ENCODE measurements at places on chromosomes 2 and 18. TPM values are rescaled to one million over a fixed set of nuclear protein-coding genes. Genes with fewer than 3 reads are reported as not detected.

GRCh38 chr2:241561832-241562231, 3.3 kb downstream of the BOK start:
- peaks cover 25% of the 10 kb centered on the region for H3K4me1 ChIP-seq
- no peak overlapping the region for H3K27ac ChIP-seq
- H3K36me3 ChIP-seq: no peaks in the 10 kb centered on the region

- H3K27me3 ChIP-seq: no peaks in the 10 kb centered on the region
- H3K4me3 ChIP-seq: no peak overlapping the region
- no peak overlapping the region for H3K27ac ChIP-seq
- H3K36me3 ChIP-seq: no peaks in the 10 kb centered on the region
- no peaks in the 10 kb centered on the region for H3K4me1 ChIP-seq
Measured at GRCh38 chr2:11498543-11499034, 32.6 kb upstream of the E2F6 start.

DNA sequence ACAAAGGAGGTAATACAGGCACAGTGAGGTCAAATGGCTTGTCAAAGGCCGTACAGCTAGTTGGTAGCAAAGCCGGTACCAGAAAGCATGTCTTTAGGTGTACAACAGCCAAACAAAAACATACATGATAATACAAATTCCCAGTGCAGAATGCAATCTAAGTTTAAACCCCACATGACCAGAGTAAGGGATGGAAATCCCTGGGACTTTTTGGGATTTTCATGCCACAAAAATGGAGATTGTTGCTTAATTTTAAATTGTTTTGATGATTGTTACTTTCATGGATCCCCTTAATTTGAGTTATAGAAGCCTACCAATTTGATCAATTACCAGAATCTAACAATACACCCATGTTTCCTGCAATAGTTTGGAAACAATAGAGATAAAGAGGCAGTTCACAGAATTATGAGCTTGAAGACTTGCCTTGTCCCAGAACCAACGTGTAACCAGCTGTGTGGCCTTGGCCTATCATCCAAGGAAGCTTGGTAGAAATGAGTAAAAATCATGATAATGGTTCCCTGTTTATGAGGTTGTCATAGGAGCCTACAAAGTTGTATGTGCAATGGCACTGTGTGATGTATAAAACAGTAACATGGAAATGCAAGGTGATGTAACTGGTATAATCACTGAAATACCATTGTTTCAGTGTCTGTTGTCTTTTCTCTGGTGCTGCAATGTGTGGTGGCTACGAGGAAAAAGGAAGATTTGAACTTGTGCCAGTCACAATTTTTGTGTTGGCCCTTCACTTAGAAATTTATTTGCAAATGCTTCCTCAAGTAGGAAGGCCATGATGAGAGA, 85.3 kb downstream of the ZEB2 start:
- peaks cover 4% of the 10 kb centered on the region for H3K36me3 ChIP-seq
- H3K27ac ChIP-seq: no peak overlapping the region
- no peak overlapping the region for H3K4me3 ChIP-seq
- H3K4me1 ChIP-seq: peaks cover 9% of the 10 kb centered on the region
- no peak for DNase-seq

DNA sequence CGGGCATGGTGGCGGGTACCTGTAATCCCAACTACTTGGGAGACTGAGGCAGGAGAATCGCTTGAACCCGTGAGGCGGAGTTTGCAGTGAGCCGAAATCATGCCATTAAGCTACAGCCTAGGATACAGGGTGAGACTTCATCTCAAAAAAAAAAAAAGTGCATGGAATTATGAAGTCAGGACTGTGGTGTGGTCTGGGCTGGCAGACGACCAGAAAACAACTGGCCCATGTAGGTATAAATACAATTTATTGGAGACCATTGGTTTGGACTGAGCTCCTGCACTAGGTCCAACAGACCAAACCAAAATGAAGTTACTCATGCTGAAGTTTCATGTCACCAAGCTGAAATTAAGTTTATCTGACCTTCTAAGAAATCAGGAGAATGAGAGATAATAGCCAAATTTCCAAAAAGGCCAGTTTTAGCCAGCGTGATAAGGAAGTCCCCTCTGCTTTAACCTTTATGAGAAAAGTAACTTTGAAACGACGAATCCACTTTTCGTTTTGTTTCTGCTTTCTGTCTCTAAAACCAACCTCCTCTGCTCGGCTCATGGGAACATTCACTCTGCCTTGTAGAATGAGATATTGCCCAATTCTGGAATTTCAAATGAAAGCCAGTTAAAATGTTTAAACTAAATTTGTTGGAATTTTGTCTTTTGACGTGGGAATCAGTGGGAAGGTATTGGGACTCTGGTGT, 17.7 kb upstream of the RAB10 start:
- H3K4me3 ChIP-seq: no peak overlapping the region
- H3K4me1 ChIP-seq: no peaks in the 10 kb centered on the region
- H3K27ac ChIP-seq: no peak overlapping the region
- no peaks in the 10 kb centered on the region for H3K36me3 ChIP-seq

DNA sequence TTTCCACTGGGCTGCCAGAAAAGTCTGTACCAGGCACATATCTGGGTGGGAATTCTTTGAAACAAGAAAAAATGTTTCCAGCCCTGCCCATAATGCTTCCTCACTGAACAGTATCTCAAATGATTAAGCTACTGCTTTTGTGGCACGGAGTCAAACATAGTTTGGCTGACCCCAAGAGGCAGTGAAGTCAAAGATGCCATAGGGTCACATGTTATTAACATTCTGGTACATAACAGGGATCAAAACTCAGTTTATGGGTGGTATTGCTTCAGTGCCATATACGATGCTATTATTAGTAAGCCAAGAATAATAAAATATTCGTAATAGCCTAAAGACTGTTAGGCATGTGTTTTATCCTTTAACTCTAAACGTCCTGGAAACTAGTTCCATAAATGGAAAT, 112.4 kb downstream of the FEZ2 start:
- no peak overlapping the region for H3K4me3 ChIP-seq
- no peak for DNase-seq
- peaks cover 6% of the 10 kb centered on the region for H3K36me3 ChIP-seq
- H3K4me1 ChIP-seq: no peaks in the 10 kb centered on the region
- no peaks in the 10 kb centered on the region for H3K27me3 ChIP-seq
- H3K27ac ChIP-seq: no peak overlapping the region

GRCh38 chr18:41906528-41907146, 48.4 kb upstream of the PIK3C3 start:
- no peaks in the 10 kb centered on the region for H3K36me3 ChIP-seq
- H3K27me3 ChIP-seq: peaks cover 2% of the 10 kb centered on the region
- no peak overlapping the region for H3K4me3 ChIP-seq
- no peak overlapping the region for H3K27ac ChIP-seq

DNA sequence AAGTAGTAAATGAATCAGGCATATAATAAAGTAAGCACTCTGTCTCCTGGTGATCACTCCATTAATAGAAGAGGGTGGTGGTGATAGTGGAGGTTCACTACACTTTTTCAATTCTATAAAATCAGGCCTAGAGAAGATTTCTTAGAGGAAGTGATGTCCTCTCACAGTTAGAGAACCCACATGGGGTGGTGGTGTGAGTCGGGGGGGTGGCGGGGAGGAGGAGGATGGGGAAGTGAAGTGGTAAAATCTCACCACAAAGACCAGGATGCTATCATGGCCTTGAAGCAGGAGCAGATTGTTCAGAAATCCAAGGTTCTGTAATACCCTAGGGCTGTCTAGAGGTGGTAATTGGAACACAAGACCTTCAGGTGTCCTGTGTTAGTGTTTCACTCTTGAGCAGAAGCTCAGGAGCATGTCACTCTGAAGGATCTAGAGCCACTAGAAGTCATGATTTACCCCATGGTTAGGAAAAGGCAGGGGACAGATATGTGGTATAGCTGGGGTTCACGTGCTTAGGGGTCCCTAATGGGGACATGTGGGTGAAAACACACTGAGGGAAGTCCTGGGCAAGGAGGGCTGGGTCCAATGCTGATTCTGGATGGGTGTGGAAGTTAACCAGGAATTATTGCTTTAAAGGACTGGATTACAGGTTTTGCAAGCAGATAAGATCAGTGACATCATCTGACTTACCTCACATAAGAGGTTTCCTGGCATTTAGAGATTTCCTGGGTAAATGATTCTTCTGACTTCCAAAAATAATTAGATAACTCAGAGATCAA, 31.0 kb downstream of the RNF125 start:
- peaks cover 45% of the 10 kb centered on the region for H3K4me1 ChIP-seq
- H3K27ac ChIP-seq: peak overlapping the region; percentile 87
- no peak for DNase-seq
- H3K36me3 ChIP-seq: peaks cover 41% of the 10 kb centered on the region

- DNase-seq: peak; percentile 60
- H3K36me3 ChIP-seq: no peaks in the 10 kb centered on the region
- H3K27ac ChIP-seq: peak overlapping the region; percentile 38
- peak overlapping the region; percentile 47 for H3K4me3 ChIP-seq
- H3K4me1 ChIP-seq: peaks cover 30% of the 10 kb centered on the region
- peaks cover 2% of the 10 kb centered on the region for H3K27me3 ChIP-seq
Measured at GRCh38 chr18:76496194-76496890, 1.3 kb upstream of the ZNF516 start.

DNA sequence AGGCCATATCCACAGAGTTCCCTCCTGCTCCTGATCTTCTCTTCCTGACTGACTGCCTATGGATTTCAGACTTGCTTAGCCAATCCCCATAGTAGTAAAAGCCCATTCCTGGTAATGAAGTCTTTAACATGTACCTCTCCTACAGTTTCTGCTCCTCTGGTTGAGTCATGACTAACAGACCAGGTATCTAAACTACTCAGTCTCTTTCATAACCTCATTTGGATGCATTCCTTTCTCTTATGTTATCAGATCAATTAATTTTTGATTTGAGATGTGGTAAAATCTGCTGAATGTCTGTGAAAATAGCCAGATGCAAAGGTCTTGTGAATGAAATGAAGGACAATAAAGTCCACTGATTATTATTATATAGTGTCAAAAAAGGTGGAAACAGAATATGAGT, 198.0 kb downstream of the NBAS start:
- no peaks in the 10 kb centered on the region for H3K4me1 ChIP-seq
- peaks cover 2% of the 10 kb centered on the region for H3K36me3 ChIP-seq
- H3K27ac ChIP-seq: no peak overlapping the region

GRCh38 chr2:98480598-98480997, 35.9 kb downstream of the INPP4A start:
- H3K4me1 ChIP-seq: peaks cover 93% of the 10 kb centered on the region
- no peaks in the 10 kb centered on the region for H3K36me3 ChIP-seq
- H3K4me3 ChIP-seq: no peak overlapping the region
- no peaks in the 10 kb centered on the region for H3K27me3 ChIP-seq

The TMEM127 gene
- 49.8 TPM for total RNA-seq

DNA sequence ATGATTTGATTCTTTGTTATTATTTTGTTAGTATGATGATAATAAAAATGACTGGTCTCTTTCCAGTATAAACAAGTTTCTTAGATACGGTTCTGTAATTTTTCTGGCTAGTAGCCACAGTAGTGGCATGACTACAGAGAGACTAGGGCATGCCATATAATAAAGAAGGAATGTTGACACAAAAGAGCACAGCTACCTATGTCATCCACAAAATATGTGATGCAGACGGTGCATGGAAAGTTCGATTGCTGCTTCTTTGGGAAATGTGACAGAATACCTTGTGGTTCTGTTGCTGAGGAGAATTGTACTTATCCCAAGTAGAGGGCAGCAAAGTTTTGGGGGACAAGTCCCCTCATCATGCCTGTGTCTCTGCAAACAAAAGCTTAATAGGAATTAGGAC, 26.1 kb upstream of the SETBP1 start:
- no peaks in the 10 kb centered on the region for H3K4me1 ChIP-seq
- no peak overlapping the region for H3K27ac ChIP-seq
- H3K4me3 ChIP-seq: no peak overlapping the region
- no peaks in the 10 kb centered on the region for H3K27me3 ChIP-seq

- no peak overlapping the region for H3K27ac ChIP-seq
- DNase-seq: no peak
- no peak overlapping the region for H3K4me3 ChIP-seq
- H3K4me1 ChIP-seq: peaks cover 10% of the 10 kb centered on the region
- peaks cover 25% of the 10 kb centered on the region for H3K27me3 ChIP-seq
Measured at GRCh38 chr18:25345081-25345866, 6.7 kb downstream of the ZNF521 start.

GRCh38 chr2:16861111-16861510, 195.5 kb upstream of the CYRIA start:
- no peaks in the 10 kb centered on the region for H3K4me1 ChIP-seq
- H3K36me3 ChIP-seq: no peaks in the 10 kb centered on the region
- no peak for DNase-seq
- no peak overlapping the region for H3K4me3 ChIP-seq
- no peaks in the 10 kb centered on the region for H3K27me3 ChIP-seq

The DUSP11 gene
- total RNA-seq: 46.6 TPM

The PROC gene
- total RNA-seq: not detected

GRCh38 chr18:43277164-43277600, at the start of gene SYT4:
Gene SYT4, minus strand, starts transcription at chr18:43277490. Its CDS starts 209 bp downstream, at chr18:43277281.
- H3K36me3 ChIP-seq: no peaks in the 10 kb centered on the region
- H3K4me1 ChIP-seq: no peaks in the 10 kb centered on the region
- DNase-seq: no peak
- no peak within 1 kb of the TSS for H3K27ac ChIP-seq
- H3K4me3 ChIP-seq: no peak within 1 kb of the TSS
- no peaks in the 10 kb centered on the region for H3K27me3 ChIP-seq

The NGEF gene
- not detected for total RNA-seq

GRCh38 chr2:11097038-11097720, 58.1 kb upstream of the SLC66A3 start:
- H3K27me3 ChIP-seq: no peaks in the 10 kb centered on the region
- no peak overlapping the region for H3K27ac ChIP-seq
- DNase-seq: no peak
- no peaks in the 10 kb centered on the region for H3K4me1 ChIP-seq
- H3K36me3 ChIP-seq: no peaks in the 10 kb centered on the region

GRCh38 chr18:34659579-34660517, 50.2 kb upstream of the DTNA start:
- no peak overlapping the region for H3K4me3 ChIP-seq
- DNase-seq: no peak
- H3K36me3 ChIP-seq: no peaks in the 10 kb centered on the region

The FAP gene
- not detected for total RNA-seq

The SIGLEC15 gene
- not detected for total RNA-seq

GRCh38 chr2:27018142-27018541, 14.6 kb upstream of the TMEM214 start:
- no peaks in the 10 kb centered on the region for H3K4me1 ChIP-seq
- DNase-seq: no peak
- no peak overlapping the region for H3K4me3 ChIP-seq

The HOXD13 gene
- total RNA-seq: not detected

DNA sequence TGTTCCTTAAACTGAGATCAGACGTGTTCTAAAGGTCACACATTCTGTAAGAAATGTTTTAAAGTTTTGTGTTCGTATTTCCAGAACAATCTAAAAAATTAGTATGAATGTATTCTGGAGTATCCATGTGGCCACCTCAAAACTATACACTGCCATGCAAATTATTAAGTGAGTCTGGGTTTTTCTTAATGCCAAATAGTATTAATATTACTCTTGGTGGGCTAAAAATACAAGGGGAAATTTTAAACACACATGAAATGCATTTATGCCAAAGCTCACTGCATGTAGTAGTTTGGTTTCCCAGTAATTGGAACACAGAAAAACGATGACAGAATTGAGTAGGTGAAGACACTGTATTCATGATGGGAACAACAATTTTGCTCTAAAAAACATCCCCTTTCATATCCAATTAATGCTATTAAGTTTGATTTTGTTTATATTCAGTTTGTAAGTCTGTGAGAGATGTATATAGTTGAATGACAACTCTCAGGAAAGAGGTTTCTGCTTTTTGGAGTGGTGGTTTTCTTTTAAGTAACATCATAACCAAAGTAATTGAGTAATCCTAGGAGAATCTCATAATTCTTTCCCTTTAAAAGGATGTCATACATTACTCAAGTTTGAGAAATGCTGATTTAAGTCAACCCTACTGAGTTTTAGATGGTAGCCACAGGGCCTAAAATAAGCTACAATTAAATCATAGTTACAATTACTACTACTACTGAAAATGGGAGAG, 75.7 kb upstream of the CDCA7 start:
- H3K36me3 ChIP-seq: no peaks in the 10 kb centered on the region
- no peaks in the 10 kb centered on the region for H3K27me3 ChIP-seq
- no peak for DNase-seq
- no peak overlapping the region for H3K27ac ChIP-seq
- H3K4me1 ChIP-seq: no peaks in the 10 kb centered on the region

The SH2D6 gene
- 0.21 TPM for total RNA-seq
